ENCODE measurements at places on chromosomes 11 and 22.

DNA sequence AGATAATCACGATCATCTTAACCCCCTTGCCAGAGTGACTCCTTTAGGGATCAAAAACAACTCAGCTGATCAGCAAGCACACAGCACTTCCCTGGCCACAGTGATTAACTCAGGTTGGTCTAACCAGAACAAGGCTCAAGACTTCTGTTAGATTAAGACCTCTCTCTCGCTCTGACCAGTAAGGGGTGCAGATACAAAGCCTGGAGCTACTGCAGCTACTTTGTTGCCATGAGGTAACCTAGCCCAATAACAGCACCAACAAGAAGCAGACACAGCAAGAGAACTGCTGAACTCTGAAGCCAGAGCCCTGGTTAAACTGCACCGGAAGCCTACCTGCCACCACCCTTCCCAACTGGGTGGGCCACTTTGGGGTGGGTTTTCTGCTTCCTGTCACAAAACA, 42.0 kb downstream of the LINC01488 start:
- DNase-seq = no peak

DNA sequence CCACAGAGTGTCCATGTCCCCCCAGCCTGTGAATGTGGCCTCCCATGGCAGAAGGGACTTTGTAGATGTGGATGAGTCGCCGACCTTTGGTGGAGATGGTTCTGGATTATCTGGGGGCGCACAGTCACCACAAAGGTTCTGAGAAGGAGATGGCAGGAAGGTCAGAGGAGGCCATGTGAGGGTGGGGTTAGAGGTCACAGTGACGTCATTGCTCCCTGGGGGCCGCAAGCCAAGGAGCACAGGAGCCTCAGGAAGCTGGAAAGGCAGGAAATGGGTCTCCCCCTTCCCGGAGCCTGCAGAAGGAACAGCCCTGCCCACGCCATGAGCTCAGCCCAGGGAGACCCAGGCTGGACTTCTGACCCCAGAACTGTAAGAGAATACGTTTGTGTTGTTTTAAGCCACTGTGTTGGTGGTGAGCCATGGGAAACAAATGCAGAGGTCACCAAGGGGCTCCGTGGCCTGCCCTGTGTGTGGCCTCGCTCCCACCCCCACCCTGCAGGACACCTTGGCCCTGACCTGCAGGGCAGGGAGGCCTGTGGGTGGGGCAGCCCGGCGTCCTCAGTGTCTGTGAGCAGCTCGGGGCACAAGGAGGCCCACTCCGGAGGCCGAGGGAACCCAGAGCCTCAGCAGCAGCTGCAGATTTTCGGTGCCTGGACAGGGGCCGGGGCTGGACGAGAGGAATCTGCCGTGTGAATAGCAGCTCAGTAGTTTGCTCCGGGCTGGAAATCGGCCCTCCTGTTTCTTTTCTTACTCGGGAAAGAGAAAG, 32.1 kb downstream of the GRAMD4 start:
- no peak for DNase-seq

DNA sequence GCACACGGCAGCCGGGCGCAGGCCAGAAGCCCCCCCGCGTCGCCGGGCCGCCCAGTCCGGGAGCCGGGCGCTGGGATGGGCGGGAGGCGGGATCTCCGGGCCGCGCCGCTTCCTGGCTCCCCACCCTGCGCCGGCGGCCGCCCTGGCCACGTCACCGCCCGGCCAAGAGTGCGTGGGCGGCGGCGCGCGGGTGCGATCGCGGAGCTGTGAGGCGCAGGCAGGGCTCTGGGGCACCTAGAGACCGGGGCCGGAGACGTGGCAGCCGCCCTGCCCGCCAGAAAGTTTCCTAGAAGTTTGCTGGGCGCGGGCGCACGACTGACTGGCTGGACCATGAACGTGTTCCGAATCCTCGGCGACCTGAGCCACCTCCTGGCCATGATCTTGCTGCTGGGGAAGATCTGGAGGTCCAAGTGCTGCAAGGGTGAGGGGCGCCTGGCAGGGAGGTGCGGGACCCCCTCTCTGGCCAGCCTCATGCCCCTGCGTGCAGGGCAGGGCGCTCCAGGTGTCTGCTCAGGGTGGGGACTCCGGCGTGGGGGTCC, at the start of gene KDELR3:
Gene KDELR3 (plus strand): TSS at position 193 of the 539 bp plus-strand sequence. CDS start 138 bp downstream, at position 331.
- no peak for DNase-seq

- DNase-seq = no peak
Observed at GRCh38 chr11:95055283-95055897, 6.2 kb downstream of the KDM4F start.

- no peak for DNase-seq
Observed at GRCh38 chr22:28252539-28252938, 333.5 kb upstream of the PITPNB start.

Data from hypothalamus (tissue), 51 donors.